ENCODE measurements at places on chromosomes 5 and 9.

DNA sequence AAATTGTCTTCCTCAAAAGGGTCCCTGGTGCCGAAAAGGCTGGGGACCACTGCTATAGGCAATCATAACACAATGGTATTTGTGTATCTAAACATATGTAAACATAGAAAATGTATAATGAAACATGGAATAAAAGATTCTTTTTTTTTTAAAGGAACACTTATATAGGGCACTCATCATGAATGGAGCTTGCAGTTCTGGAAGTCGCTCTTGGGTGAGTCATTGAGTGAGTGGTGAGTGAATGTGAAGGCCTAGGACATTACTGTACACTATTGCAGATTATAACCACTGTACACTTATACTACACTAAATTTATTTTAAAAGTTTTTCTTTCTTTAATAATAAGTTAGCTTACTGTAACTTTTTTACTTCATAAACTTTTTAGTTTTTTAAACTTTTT is 176.4 kb downstream of the ARRDC3 start:
- no peak for DNase-seq

GRCh38 chr9:36088020-36088419 is 48.5 kb upstream of the GLIPR2 start:
- DNase-seq, result no peak

GRCh38 chr9:70935856-70936255 is 185.6 kb downstream of the TRPM3 start:
- no peak for DNase-seq

GRCh38 chr9:13352451-13352979 is 73.0 kb upstream of the MPDZ start:
- no peak for DNase-seq

- DNase-seq, result no peak
Observed at GRCh38 chr5:51882647-51883046, 499.4 kb downstream of the ISL1 start.

DNA sequence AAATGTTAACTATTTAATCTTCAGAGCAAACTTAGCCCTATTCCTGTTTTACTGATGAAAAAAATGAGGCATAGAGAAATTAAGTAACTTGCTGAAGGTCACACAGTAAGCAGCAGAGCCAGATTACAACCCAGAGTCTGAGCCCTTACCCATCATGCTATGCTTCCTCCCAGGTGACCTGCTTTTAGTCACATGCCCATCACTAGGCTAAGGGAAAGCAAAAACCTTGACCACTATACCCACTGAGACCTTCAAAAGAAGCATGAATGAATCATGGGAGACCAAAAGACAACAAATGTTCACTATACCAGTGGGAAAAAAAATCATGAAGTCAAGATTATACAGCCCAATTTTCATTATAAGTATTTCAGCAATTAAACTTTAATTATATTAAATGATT is 5.3 kb upstream of the HAUS6 start:
- no peak for DNase-seq

DNA sequence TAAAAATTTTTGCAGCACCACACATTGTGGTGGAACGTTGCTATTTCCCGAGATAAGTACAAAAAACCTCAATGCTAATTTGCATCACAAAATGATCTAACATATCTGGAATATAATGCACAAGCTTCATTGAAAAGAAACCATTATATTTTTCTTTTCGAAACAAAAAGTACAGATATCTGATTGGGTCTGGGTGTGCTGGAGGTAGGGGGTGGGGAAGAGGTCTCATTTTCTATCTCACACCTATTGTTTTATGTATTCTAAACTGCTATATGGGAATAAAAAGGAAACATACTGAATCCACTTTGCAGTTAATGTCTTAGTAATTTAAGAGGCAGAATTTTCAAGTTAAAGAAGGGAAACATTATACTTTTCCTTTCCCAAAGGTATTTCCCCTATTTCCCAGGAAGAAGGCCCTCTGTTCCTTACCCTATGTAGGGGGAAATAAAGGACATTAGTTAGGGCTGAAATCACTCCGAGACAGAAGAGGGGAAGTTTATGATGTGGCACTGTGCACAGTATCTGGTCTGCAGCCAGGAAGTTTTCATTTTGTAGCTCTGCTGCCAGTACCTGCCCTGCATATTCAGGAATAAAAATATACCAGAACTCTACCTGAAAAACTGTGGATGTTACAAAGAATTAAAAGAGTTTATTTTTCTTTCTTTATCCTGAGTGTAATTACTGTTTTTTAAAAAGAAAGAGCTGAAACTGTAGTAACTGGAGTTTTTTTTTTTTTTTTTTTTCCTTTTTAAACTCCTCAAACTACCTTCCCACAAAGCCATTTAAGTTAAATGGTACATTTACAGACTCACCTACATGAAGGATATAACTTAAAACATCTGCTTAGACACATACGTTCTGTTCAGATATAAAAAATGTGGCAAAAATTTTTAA is 7.4 kb downstream of the MEF2C start:
- DNase-seq, result no peak

GRCh38 chr5:134240421-134240962 is 14.6 kb upstream of the PPP2CA start:
- no peak for DNase-seq

DNA sequence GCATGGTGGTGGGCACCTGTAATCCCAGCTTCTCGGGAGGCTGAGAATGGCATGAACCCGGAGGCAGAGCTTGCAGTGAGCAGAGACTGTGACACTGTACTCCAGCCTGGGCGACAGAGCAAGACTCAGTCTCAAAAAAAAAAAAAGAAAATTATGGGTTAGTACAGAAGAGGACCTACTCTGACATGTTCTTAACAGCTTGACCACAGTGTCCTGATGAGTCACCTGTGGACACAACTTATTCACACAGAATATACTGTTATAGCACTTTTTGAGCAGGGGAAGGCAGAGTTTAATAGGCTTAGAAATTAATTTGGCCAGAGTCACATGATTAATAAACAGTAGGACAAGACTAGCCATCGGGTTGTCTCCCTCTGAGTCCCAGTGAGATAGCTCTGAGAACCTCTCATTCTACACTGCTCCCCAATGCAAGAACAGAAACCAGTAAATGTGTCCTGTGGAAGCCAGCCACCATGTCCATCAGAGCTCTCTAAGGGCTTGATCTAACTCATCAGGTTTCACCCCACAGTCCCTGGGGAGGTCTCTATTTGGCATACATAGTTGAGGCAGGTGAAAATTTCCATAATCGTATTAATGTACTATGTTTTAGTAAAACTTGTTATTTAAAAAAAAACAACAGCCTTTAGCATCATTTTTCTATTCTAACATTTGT is 1077.9 kb upstream of the C9orf72 start:
- no peak for DNase-seq

DNA sequence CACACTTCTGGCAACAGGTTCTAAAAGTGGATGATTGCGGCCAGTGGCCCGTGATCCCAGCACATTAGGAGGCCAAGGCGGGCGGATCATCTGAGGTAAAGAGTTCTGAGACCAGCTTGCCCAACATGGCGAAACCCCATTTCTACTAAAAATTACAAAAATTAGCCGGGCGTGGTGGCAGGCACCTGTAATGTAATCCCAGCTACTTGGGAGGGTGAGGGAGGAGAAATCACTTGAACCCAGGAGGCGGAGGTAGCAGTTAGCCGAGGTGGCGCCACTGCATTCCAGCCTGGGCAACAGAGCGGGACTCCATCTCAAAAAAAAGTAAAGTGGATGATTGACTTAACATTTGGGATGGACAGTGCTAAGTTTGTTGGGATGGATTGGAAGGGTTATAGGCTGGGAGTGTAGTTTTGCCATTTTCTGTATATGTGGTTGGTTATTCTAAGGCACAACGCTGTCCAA is 3.4 kb downstream of the MATR3 start:
- DNase-seq, result no peak

DNA sequence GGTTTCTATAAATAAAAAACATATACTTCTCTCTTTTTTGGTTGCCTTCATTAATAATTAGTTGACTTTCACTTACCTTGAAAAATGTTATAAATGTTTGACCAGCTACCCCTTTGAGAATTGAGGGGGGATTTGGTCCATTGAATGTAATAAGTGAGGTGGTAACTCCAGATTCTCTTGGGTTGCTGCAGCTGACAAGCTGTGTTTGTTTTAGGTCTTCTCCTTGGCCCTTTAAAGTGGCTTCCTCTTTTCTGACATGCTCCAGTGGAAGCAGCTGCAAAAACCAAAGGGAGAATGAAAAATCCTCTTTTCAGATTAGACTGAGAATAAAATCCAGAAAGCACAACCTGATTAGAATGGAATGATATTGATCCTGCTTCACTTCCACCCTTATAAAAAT is 410.5 kb downstream of the TMEM38B start:
- no peak for DNase-seq

- DNase-seq, result no peak
Observed at GRCh38 chr9:3447788-3448187, 78.0 kb downstream of the RFX3 start.

GRCh38 chr9:107779731-107780130 is 290.2 kb upstream of the KLF4 start:
- no peak for DNase-seq

DNA sequence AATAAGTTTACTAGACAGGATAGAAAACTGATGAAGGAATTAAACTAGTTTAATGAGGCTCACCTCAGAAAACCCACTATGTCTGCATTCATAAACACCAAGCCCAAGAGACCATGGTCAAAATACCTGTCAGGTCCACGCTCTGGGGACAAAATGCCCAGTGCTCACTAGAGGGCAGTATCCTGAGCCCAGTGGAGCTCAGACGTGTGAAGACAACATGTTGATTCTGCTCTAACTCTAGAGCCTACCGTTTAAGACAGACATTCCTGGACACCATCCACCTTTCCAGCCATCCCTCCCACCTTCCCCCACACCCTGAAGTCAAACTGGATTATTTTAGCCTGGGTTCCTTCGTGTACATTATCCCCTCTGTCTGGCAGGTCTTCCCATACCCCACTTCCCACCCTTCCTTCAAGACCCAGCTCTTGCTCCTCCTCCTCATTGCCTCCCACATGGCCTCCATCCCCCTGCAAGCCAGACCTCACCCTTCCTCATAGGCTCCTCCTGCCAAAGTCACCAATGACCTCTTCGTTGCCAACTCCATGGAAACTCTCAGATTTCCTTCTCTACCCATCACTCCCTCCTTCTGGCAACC is 142.3 kb upstream of the FSTL4 start:
- no peak for DNase-seq

DNA sequence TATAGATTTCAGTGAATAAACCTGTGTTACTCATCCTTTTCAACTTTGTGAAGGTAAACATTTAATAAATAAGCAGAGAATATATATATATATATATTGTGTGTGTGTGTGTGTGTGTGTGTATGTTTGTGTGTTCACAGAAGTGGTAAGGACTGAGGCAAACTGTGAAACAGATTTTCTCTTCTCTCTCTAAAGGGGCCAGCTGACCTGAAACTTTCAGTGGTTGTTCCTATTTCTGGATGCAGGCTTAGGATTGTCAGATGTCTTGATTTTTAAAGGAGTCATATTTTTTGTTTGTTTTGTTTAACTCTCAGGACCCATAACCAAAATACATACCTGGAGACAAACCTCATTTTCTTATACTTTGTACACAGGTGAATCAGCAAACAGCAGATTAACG is 714.9 kb upstream of the MEF2C start:
- no peak for DNase-seq

GRCh38 chr9:132244582-132245455 is 83.0 kb downstream of the NTNG2 start:
- DNase-seq, result no peak

DNA sequence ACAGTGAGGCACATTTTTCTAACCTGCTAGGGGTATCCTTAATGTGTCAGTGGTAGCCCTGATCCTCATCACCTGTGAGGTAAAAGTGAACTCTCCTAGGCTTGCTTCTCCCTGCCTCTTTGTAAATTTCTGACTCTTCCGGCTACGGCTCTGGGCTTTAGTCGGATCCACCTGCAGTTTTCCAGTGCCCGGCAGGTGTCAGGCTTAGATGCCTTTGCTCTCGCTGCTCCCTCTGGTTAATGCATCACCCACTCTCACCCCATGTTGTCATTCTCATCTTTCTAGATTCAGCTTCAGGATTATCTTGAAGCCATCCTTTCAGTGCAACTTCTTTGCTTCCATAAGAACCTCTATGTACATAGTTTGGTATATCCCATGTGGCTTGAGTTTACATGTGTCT is 3.6 kb downstream of the CEP78 start:
- DNase-seq, result no peak

- DNase-seq, result no peak
Observed at GRCh38 chr5:178458140-178458539, 132.1 kb downstream of the COL23A1 start.

DNA sequence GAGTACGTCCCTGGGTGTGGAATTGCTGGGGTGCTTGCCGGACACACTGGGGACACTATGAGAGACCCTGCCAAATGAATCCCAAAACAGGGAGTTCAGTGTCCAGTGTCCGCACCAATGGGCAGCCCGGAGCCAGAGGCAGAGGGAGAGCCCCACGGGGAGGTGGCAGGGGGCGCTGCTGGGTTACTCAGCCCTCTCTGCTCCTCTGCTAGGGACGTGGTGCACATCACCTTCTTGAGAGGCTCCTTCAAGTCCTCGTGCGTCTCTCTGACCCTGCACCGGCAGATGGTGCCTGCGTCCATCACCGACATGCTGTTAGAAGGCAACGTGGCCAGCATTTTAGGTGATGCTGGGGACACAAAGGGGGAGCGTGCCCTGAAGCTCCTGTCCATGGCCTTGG is 20.8 kb downstream of the STKLD1 start:
- no peak for DNase-seq

GRCh38 chr9:121889990-121890563 is 203.0 kb downstream of the TTLL11 start:
- DNase-seq, result no peak

GRCh38 chr5:133818031-133818431 is 150.4 kb downstream of the C5orf15 start:
- DNase-seq, result no peak

- DNase-seq, result no peak
Observed at GRCh38 chr5:94239266-94239665, 379.1 kb downstream of the KIAA0825 start.

- no peak for DNase-seq
Observed at GRCh38 chr9:134885679-134886412, 5.2 kb downstream of the FCN2 start.

DNA sequence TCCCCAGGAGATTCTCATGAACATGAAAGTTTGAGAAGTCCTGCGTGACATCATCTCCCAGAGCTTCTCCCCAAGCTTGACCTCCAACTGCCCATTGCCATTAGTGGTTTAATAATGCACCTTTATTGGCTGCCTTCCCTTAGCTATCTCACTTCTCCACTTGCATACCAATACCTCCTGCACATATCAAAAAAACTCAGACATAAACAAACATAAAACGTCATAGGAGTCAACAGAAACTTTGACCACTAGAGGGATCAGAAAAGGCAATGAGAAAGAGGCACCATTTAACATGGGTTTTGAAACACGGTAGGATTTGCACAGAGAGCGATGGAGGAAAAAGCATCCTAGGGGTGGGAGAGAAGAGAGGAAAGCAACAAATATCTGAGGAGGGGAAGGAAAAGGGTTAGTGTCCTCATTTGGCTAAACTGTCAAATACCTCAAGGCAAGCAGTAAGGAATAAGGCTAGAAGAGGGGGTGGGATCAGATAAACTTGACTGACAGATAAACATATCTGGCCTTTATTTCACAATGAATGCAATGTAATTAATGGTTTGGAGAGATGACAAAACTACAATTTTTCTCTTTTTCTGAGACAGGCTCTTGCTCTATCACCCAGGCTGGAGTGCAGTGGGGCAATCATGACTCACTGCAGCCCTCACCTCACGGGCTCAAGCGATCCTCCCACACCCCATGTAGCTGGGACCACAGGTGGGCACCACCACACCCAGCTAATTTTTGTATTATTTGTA is 27.0 kb downstream of the GNAQ start:
- DNase-seq, result no peak

- DNase-seq, result no peak
Observed at GRCh38 chr5:65753189-65753588, 31.2 kb downstream of the NLN start.

- no peak for DNase-seq
Observed at GRCh38 chr9:136985027-136985602, 2.3 kb downstream of the LCNL1 start.
